ENCODE measurements at places on chromosomes 3 and 15.

GRCh38 chr3:73766599-73767381, 142.0 kb upstream of the PDZRN3 start:
- DNase-seq = no peak

DNA sequence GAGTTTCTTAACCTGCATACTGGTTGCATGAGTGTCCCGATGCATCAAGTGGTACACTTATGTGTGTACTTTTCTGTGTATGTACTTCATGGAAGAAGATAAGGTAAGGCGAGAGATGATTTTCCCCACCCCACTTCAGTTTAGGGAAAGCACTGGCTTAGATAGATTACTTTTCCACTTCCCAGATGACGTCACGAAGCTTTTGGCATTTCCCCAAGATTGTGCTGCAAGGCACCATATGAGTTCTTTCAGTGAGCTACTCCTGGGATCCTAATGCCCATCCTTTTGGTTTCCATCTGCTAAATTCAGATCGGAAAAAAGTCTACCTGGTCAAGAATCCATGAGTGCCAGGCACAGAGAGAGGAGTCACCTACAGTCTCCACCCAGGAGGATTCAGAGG, 4.5 kb downstream of the IL17RB start:
- no peak for DNase-seq

DNA sequence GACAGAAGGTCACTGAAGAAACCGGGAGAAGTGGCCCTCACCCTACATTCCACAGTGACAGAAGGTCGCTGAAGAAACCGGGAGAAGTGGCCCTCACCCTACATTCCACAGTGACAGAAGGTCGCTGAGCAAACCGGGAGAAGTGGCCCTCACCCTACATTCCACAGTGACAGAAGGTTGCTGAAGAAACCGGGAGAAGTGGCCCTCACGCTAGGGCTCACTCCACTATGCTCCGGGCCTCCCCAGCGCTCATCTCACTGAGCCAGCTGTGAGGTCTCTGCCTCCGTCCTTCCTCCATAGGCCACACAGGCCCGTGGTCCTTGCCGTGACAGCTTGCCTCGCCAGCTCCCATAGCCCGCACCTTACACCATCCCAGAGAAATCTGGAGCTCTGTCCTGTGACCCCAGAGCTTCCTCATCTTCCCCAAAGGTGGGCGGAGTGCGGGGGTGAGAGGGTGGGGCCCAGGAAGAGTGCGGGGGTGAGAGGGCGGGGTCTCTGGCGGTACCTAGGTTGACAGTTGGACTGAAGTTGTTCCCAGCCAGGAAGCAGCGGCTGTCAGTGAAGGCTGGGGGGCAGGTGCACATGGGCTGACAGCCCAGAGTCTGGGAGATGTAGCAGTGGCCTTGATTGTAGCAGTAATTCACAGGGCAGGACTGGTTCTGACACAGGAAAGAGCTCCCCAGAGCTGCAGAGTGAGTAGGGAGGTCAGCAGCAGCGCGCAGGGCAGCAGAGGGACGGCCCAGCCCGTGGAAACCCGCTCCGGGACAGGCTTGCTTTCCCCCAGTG, 32.0 kb downstream of the MUC20 start:
- DNase-seq = no peak

DNA sequence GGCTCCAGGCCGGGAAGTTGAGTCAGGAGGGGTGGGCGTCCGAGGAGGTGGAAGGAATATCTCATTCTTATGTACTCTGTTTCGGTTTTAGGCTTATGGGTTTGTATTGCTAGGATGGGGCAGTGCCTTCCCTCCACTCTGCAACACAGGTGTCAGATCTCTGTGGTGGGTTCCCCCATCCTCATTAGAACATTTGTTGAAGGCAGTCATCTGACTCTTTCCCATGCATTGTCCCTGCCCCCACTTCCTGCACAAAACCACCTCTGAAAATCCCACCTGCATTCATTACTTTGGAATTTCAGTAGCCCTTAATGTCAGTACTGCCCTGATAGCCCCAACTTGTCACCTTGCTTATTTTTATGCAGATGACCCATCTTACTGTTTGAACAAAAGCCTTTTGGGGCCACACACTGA, 29.5 kb downstream of the GYG1 start:
- DNase-seq = no peak

DNA sequence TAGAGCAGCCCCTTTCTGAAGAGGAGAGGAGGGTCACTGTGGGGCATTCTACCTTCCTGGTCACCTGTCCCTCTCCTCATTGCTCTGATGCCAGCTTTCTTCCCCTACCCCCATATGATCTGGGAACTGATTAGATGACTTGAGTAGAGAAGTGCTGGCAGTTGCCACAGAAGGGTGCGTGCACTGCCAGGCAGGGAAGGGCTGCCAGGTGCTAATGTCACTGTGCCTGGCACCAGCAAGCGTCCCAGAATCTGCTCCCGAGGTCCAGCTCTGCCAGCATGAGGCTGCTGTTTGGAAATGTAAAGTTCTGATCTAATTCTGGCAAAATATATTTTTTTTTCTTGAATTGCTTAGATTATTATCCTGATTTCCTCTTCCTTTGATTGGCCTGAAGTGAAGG, 52.8 kb downstream of the PPM1L start:
- no peak for DNase-seq

DNA sequence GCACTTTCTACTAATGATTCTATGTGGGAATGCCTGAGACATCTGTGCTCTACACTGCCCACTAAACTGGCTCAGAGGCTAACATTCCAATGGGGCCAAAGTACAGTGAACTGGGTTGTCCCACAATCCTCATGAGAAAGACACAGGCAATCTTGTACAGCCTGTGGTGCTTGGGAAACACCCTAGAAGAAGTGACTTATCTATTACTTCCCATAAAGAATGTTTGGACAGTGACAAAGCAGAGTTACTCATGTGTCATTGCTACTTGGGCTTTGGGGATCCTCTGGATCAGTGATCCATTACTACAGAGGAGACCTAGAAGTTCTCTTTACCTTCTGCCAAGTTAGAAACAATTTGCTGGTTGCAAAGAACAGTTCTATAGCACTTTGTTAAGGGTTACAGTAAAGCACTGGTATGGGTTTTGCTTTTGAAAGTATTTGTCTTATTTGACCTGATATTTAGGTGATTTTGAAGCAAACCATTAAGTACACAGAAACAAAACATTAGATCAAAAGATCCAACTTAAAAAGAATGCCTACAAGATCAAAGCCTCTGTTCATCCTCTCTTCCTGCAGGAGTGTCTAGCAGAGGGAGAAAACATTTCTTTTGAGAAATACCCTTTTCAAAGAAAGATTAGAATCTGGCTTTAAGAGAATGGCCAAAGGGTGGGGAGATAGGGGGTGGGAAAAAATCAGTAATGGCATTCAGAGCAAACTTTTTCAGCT, 75.8 kb downstream of the CTNNB1 start:
- DNase-seq = no peak

- no peak for DNase-seq
Measured at GRCh38 chr3:192884777-192885773, 32.6 kb downstream of the MB21D2 start.

- no peak for DNase-seq
Measured at GRCh38 chr15:84391191-84391590, 155.6 kb downstream of the GOLGA6L4 start.

DNA sequence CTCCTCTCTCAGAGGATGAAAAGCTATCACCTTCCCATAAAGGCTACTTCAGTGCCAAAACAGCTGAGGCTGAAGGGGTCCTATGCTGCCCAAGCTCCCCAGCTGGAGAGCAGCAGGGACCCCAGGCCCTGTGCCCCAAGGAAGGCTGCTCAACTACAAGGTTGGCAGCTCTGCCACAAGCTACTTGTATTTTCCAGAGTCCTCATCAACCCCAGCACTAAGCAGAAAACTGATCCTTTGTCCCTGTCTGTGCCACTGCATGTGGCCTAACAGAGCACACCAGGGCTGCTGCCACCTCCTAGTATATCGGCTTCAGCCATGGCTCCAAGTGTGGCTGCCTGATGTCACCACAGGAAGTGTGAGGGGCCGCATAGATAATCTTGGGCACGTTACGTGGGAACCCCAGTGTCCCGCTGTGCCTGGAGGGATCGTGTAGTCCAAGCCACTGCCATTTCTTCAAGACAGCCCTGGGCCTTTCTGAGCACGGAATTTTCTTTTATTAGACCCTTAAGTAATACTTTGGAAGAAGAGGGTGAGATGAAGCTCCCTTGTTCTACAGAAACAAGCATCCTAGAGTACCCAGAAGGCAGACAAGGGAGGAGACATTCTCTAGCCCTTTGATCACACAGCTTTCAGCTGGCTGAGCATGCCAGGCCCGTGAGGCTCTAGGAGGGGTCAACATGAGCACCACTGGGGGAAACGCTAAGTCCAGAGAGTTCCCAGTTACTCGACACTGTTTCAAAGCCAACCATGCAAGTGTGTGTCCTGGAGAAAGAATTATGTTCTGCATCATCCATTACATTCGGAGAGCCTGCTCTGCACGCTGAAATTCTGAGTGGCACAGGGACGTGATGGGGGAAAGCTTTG, 60.7 kb downstream of the CAPN7 start:
- no peak for DNase-seq

DNA sequence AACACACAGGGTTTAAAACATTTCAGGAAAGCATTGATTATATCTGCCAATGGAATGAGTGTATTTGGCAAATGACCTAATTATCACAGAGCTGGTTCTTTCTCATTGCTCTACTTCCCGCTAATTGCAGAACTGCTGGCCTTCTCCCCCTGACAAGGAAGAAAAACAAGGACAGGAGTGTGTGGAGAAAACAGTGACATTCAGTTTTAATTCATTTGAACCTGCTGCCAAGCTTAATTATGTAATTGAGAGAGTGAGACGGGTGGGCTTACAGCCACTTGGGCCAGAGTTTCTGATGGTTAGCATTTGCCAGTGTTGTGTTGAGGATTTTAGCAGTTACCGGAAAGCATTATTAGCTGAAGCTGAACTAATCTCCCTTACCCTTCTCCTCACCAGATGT, 301.4 kb downstream of the RBMS3 start:
- no peak for DNase-seq

- no peak for DNase-seq
Measured at GRCh38 chr3:56981445-56982230, 78.8 kb upstream of the SPATA12 start.

DNA sequence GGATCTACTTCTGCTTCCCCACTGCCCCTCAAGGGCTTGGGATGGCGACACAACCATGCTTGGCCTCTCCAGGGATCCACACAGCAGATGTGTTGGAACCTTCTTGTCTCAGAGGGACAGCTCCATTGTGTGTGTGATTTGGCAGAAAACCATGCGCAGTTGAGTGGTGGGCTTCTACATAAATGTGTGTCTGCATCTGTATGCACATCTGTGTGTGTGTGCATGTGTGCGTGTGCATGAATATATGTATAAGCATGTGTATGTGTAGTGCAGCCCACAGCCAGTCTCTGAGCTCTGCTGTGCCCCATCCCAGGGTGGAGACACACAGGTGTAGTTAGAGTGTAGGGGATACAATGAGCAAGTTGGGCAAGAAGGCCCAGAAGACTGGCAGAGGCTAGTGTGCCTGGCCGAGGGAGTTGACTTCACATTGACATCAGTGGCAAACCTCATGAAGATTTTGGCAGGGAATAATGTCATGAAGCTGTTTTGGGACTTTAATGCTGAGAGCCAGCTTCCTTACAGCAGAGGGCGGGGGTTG, 8.1 kb downstream of the GLYCTK start:
- DNase-seq = no peak

DNA sequence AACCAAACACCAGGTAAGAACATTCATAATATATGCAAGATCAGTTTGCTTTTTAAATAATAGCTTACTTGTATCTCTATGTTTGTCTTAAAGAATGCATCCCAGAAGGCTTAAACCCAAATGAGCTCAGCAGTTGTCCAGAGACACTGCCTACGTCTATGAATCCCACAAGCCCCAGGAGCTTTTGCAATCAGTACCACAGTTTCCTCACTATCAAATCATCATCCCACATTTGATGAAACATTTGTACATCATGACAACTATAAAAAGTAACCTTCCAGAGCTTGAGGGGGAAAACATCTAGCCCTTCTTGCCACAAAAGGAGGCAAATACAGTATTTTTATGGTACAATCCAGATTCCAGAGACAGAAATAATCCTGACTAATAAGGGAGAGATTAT, 63.7 kb downstream of the ATP8B4 start:
- no peak for DNase-seq

GRCh38 chr15:61318301-61318700, 89.2 kb upstream of the RORA start:
- DNase-seq = no peak

- DNase-seq = peak; percentile 80
Measured at GRCh38 chr3:13866041-13866965, 13.6 kb downstream of the WNT7A start.

- DNase-seq = no peak
Measured at GRCh38 chr3:157145606-157146322, 14.2 kb downstream of the CCNL1 start.

DNA sequence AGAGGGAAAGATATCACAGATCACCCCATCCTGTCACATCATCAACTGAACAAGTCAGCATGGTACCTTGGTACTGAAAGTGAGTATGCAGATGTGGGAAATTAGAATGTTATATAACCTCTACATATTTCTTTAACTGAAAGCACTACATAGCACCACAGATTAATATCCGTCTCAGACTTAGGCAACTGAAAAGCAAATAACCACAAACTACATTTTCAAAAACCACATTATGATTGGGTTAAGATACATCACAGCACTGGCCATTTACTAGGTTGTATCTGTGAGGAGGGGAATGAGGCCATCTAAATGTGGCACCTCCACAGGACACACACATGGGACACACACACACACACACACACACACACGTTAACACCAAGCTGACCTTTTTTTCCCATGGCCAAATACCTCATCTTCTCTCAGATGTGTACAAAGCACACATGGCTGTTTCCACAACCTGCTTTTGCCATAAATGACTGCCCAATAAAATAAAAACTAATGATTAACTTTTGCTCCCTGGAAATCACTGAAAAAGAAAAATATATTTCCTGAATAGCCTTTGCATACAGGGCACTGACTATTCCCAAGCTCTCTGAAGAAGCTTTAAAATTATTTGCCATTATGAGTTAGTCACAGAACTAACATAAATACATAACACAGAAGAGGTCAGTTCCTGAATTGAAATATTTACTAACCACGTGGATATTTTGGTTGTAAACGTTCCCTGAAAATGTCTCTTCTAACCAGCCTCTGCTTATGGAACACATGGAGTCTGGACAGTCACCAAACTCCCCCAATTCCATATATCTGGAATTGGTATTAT, 60.1 kb downstream of the SUMF1 start:
- DNase-seq = no peak

DNA sequence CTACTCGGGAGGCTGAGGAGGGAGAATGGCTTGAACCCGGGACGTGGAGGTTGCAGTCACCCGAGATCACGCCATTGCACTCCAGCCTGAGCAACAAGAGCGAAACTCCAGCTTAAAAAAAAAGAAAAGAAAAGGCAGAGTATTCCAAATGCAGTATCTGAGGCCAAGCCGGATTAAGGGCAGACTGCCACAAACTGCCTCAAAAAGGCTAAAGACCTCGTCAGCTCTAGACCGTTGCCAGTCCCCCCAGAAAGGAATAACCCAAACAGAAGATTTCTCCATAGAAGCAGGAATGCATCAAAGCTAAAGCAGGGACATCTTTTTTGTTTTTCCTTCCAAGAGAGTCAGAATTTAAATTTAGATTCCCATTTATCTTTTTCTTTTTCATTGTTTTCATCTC, 72.9 kb downstream of the TM4SF4 start:
- no peak for DNase-seq

GRCh38 chr3:172669021-172669420, 41.8 kb downstream of the NCEH1 start:
- DNase-seq = no peak
